ENCODE measurements at places on chromosomes 13 and 19.

- DNase-seq, result no peak
These were observed 117.5 kb downstream of the ATP8A2 start for GRCh38 chr13:25489238-25489637.

- DNase-seq, result no peak
These were observed 192.6 kb downstream of the MAB21L1 start for GRCh38 chr13:35283856-35284255.

DNA sequence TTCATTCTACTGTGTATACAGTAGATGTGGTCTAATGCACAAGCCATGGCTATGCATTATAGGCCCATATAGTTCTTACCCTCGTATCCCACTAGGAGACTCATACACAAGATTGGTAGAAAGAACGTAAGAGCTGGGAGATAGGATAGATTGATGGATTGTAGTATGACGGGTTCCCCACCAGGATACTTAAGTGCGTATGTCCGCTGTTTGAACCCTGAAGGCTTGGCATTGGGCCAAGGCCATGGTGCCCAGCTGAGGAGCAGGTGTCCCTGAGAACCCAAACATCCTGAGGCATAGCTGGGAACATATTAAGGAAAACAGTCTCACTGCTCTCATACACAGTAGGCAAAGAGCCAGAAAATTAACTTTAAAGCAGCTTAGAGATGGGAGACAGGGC lies 617.5 kb upstream of the KLF12 start:
- no peak for DNase-seq

- no peak for DNase-seq
These were observed 719.4 kb downstream of the DIAPH3 start for GRCh38 chr13:59444210-59444857.

DNA sequence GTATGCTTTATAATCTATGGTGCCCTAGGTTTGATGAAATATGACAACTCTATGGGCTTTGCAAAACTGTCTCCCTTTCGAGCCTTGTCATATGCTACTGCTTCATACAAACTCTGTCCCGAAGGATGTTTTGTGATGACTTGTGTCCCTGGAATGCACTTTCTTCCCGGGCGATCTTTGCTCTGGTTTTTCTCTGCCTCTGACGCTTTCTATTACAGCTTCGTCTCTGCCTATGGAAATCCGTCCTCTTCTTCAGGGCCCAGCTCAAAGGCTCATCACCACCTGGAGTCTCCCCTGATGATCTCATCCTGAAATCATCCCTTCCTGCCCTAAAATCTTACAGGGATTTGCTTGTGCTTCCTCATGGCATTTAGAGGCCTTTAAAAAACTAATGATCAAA lies 191.5 kb upstream of the KL start:
- DNase-seq, result no peak

DNA sequence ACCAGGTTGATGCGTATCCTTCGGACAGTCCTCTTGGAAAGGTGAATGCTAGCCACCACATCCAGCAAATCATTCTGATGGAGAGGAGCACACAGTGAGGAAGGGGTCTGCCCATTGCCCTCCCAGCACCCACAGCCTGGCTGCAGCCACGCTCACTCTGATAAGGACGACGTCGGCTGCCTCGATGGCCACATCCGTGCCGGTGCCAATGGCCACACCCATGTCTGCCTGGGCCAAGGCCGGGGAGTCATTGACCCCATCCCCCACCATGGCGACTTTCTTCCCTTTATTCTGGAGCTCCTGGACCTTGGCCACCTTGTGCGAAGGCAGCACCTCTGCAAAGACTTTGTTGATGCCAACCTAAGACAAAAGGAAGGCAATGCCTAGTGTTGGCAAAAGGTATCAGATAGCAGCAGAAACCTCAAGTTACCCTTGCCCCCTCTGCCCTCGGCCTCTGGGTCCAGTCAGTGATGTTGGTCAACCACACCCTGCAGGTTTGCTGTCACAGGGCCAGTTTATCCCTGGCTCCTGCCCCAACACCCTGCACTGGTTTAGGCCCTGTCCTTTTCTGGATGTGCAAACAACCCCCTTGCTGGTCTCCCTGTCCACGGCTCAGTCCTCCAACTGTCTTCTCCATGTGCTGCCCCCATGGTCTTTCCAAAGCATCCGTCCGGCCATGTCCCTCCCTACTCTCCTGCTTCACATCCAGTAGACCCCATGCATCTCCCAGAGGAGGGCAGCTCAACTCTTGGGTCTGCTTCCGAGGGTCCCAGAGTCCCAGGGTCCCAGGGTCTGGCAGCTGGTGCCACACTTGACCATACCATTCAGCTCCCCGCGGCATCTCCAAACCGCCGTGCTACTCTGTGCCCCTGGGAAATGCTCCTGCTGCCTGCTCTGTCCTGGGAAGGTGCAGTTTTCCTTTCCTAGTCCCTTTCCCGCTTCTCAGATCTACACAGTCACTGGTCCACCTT lies 73.6 kb downstream of the ATP7B start:
- DNase-seq, result no peak

GRCh38 chr13:112603641-112604225 lies 15.8 kb upstream of the TUBGCP3 start:
- no peak for DNase-seq

DNA sequence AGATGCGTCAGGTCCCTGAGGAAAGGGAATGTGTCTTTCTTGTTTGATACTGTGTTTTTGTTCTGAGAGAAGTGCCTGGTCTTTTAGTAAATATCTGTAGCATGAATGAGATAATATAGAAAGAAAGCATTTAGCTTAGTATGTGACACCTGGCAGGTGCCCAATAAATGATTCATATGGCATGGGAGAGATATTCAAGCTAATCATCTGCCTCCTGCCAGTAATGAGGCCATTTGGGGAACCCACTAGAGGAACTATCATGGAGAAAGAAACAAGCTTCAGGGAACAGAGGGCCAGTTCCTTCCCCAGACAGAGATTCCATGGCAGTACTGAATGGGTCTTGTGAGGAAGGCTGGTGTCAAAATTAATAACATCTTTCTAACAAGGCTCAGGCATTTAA lies 603.9 kb downstream of the DCT start:
- no peak for DNase-seq

DNA sequence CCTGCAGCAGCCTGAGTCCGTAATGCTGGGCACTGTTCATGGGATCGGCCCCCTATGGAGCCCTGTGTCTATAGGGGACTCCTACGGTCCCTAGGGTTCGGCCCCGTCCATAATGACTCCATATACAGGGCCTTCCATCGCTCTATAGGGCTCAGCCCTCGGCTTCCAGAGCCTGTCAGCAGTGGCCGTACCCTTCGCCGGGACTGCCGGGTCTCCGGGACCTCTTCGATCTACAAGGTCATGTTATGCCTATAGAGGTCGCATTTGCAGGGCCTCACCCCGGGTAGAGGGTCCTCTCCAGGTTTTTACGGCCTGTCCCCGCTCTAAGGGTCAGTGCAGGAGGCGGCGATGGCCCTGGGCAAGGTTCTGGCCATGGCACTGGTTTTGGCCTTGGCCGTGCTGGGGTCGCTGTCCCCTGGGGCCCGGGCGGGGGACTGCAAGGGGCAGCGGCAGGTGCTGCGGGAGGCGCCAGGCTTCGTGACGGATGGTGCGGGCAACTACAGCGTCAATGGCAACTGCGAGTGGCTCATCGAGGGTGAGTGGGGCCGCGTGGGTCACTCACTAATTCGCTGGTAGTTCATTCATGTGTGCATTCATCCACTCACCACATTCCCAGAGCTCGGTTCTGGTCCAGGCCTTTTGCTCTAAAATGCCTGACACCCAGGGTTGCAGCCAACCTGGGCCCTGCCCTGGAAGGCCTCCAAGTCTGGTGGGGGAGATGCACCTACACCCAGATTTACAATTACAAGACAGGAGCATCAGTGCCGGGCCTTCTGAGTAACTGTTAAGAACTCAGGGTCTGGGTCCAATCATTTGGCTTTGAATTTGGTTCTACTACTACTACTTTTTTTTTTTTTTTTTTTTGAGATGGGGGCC lies 699 bp downstream of the MEGF8 start:
- no peak for DNase-seq

GRCh38 chr13:32629866-32630265 lies 43.6 kb downstream of the PDS5B start:
- no peak for DNase-seq

GRCh38 chr13:28447989-28448388 lies 46.9 kb downstream of the FLT1 start:
- DNase-seq, result no peak

- no peak for DNase-seq
These were observed 56.2 kb downstream of the FLT1 start for GRCh38 chr13:28438598-28439334.

DNA sequence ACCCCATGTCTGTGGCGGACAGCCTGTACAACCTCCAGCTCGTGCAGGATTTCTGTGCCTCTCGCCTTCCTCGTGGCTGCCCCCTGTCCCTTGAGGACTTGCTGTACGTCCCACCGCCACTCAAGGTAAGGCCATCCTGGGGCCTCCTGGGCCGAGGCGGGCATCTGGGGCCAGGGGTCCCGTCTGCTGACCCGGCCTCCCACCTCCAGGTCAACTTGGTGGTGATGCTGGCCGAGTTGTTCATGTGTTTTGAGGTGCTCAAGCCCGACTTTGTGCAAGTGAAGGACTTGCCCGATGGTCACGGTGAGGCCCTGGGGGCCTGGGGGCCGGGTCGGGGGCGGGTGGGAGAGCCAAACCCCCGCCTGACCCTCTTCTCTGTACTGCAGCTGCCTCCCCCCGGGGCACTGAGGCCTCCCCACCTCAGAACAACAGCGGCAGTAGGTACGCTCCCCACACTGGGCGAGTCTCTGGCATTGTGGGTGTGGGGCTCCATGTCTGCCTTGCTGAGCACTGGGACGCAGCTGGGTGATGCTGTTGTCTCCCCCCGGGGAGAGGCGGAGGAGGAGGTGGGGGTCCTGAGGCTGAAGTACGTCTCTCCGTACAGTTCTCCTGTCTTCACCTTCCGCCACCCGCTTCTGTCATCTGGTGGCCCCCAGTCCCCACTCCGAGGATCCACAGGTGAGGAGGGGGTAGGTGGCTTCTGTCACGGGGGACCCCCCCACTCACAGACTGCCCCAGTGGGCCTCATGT lies 15.0 kb downstream of the CAMSAP3 start:
- no peak for DNase-seq

DNA sequence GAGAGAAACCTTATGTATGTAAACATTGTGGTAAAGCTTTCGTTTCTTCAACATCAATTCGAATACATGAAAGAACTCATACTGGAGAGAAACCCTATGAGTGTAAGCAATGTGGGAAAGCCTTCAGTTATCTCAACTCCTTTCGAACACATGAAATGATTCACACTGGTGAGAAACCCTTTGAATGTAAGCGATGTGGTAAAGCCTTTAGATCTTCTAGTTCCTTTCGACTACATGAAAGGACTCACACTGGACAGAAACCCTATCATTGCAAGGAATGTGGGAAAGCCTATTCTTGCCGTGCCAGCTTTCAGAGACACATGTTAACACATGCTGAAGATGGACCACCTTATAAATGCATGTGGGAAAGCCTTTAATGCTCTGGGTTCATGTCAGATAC lies 24.7 kb downstream of the ZNF136 start:
- no peak for DNase-seq

DNA sequence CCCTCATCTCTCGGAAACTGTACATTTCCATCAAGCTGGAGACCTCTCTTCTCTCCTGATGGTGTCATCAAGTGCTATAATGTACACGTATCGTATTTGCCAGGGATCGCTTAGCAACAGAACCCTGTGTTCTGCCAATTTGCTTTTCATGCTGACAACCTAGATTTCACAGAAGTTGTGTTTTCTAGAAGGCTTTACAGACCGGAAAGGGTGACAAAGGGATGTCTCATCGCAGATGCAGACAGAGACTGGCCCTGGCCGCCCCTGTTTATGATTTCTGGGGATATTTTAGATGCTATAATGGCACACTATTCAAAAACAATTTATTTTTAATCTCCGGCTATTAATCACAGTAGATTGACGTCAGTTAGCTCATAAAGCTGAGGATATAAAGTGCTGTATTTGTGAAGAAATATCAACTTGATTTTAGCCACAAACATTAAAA lies 291.4 kb downstream of the IRS2 start:
- no peak for DNase-seq

GRCh38 chr19:42193706-42194105 lies 23.8 kb downstream of the DEDD2 start:
- no peak for DNase-seq

DNA sequence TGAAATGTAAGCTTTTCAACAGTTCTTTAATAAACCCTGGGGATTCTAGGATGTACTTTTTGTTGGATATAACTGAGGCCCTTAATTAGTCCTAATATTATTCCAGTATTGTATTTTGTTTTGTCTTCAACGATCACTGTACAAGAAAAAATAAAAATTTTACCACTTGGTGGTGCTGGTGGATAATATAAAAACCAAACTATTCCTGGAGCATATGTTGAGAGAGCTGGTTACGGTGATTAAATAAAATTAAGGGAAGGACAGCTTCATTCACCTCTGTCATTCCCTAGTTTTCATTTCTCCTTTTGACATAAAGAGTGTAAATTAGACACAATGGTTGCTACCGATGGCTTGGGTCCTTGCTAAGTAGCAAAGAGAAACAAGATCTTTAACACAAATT lies 598.6 kb upstream of the PCDH20 start:
- no peak for DNase-seq

- no peak for DNase-seq
These were observed 2.0 kb downstream of the EPN1 start for GRCh38 chr19:55676889-55677505.

DNA sequence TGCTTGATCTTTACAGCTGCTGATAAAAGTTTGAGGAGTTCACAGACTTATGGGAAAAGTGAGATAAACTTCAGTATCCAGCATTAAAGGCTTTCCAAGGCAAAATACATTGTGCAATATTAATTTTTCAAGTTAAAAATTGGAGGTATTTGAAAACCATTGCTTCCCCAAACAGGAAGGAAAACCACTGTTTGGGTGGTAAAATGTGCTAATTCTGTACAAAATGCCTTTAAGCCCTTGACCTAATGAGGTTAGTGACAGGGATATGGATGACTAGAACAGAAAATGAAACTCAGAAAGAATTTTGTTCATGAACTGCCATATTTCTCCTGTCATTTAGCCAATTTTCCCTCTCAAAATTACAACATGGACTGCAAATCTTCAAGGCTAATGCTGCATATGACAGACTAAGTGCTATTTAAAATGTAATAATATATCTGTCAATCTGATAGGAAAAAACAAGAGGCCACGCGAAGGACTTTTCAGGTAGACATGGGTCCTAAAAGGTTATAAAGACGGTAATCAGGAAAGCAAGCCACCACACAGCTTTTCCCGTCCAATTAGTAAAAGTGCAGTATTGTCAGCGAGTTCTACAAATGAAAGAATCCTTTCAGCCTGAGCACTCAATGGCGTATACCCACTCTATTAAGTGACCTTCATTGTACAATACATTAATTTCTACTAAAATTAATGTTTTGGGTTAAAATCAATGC lies 212.8 kb downstream of the ENOX1 start:
- no peak for DNase-seq

- no peak for DNase-seq
These were observed 191.9 kb downstream of the COG6 start for GRCh38 chr13:39847336-39847735.

GRCh38 chr13:51832471-51833152 lies 12.4 kb downstream of the TMEM272 start:
- peak; percentile 68 for DNase-seq

DNA sequence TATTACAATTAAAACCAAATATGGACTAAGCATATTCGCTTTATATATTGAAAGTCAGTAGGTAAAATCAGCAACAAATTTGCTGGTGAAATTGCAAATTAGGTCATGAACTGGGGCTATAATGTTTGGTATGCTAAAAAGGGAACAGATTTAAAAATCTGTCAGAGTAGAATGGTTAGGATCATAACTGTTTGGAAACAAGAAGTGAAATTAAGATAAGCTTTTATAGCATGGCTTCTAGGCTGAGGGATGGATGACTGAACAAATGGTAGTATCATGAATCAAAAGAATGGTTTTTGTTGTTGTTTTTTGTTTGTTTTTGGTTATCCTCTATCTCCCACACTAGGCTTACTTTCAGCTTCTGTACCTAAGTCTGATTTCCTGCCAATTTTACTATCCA lies 1090.4 kb downstream of the PCDH9 start:
- no peak for DNase-seq

All from D341Med (cell line).